Natural killer cell treated with Interleukin-12 subunit alpha and Interleukin-12 subunit beta and Interleukin-15 and Interleukin-18, amount 100 ng/mL, for 72 hours (primary cell): ENCODE measurements at places on chromosomes 5 and 9. TPM values are rescaled to one million over a fixed set of nuclear protein-coding genes. Genes with fewer than 3 reads are reported as not detected.

Gene SHOC1
- not detected for total RNA-seq

Gene VPS13A
- total RNA-seq, result 34.2 TPM

Gene PCSK1
- not detected for total RNA-seq

Gene MSANTD3
- total RNA-seq, result 17.5 TPM

Gene C5
- 0.88 TPM for total RNA-seq

Gene ZNF354C
- 3.2 TPM for total RNA-seq

Gene PPP3R2
- total RNA-seq, result not detected

Gene MYORG
- total RNA-seq, result 1.1 TPM

Gene MEGF9
- 7.7 TPM for total RNA-seq

Gene SMIM33
- total RNA-seq, result not detected

Gene TMEM252
- not detected for total RNA-seq

Gene CYFIP2
- total RNA-seq, result 424 TPM

Gene MSMP
- total RNA-seq, result not detected

Gene LCP2
- total RNA-seq, result 360 TPM

Gene SLC25A48
- not detected for total RNA-seq

Gene CEL
- 2.1 TPM for total RNA-seq

Gene FCN2
- total RNA-seq, result not detected

Gene SLC36A3
- total RNA-seq, result not detected

Gene PDE6A
- total RNA-seq, result not detected

Gene PCDHA10
- total RNA-seq, result not detected

Gene AQP3
- 1.4 TPM for total RNA-seq

Gene GRM6
- not detected for total RNA-seq

Gene PCDHGA2
- total RNA-seq, result not detected

Gene KDM4C
- 66.2 TPM for total RNA-seq
